ENCODE measurements at places on chromosomes 11 and 22. TPM values are rescaled to one million over a fixed set of nuclear protein-coding genes. Genes with fewer than 3 reads are reported as not detected.

- H3K4me1 ChIP-seq = peaks cover 3% of the 10 kb centered on the region
- DNase-seq = no peak
- no peaks in the 10 kb centered on the region for H3K36me3 ChIP-seq
Observed at GRCh38 chr11:127056338-127056971, 55.9 kb upstream of the KIRREL3 start.

- H3K27me3 ChIP-seq = no peaks in the 10 kb centered on the region
- no peak overlapping the region for H3K27ac ChIP-seq
- H3K4me3 ChIP-seq = no peak overlapping the region
Observed at GRCh38 chr11:79331203-79331901, 109.5 kb downstream of the TENM4 start.

- DNase-seq = peak; percentile 29
- H3K27ac ChIP-seq = no peak overlapping the region
- H3K27me3 ChIP-seq = no peaks in the 10 kb centered on the region
- no peak overlapping the region for H3K4me3 ChIP-seq
- no peaks in the 10 kb centered on the region for H3K4me1 ChIP-seq
Observed at GRCh38 chr22:19819911-19820879, 34.5 kb downstream of the GNB1L start.

The SYT9 gene
- total RNA-seq = 2.4 TPM

DNA sequence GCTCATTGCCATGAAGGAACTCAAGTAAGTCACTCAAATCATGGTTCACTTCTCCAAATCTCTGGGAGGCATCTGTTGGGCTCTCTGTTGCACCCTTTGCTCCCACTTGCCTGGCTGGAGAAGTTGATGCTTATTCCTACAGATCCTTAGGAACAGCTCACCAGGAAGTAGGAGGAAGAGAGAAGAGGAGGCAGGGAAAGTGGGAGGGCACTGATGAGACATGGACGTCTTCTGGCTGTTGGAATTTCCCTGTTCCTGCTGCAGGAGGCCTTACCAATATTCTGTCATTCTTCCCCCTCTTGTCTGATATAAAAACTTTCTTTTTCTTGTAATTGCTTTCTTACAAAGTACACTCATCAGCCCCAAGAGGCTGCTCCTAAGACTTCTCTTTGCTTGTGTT lies 13.6 kb downstream of the POLR2F start:
- peaks cover 11% of the 10 kb centered on the region for H3K36me3 ChIP-seq
- H3K27me3 ChIP-seq = no peaks in the 10 kb centered on the region
- H3K4me1 ChIP-seq = peaks cover 13% of the 10 kb centered on the region
- no peak overlapping the region for H3K27ac ChIP-seq
- no peak for DNase-seq

GRCh38 chr11:66488957-66489356 lies 8.7 kb downstream of the DPP3 start:
- peaks cover 12% of the 10 kb centered on the region for H3K36me3 ChIP-seq
- no peak overlapping the region for H3K4me3 ChIP-seq
- no peaks in the 10 kb centered on the region for H3K27me3 ChIP-seq
- no peak for DNase-seq

The PTPRJ gene
- total RNA-seq = 21.6 TPM

The FGF19 gene
- total RNA-seq = 14.8 TPM

The OR52E2 gene
- total RNA-seq = not detected

DNA sequence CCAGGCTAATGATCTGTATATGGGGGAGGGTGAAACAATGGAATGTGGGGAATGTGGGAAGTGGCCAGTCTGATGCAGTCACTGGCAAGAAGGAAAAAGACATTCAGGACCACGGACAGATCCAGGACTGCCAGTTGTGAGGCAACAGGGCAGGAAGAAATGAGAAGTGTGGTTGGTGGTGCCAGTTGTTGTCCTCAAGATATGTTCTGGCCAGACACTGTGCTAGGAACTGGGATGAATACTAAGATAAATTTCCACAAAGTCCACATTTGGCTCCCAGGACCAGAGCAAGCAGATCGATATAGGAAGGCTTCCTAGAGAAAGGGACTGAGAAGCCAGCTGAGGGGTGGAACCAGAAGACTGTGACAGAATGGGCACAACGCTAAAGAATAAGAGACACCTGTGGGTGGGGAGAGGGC lies 6.8 kb upstream of the TPBGL start:
- H3K4me1 ChIP-seq = 0 out of 2 replicates have a peak, but pooled peaks cover 6% of the 10 kb centered on the region
- no peak overlapping the region for H3K4me3 ChIP-seq
- H3K36me3 ChIP-seq = no peaks in the 10 kb centered on the region
- no peaks in the 10 kb centered on the region for H3K27me3 ChIP-seq

The NUP98 gene
- total RNA-seq = 98.6 TPM

DNA sequence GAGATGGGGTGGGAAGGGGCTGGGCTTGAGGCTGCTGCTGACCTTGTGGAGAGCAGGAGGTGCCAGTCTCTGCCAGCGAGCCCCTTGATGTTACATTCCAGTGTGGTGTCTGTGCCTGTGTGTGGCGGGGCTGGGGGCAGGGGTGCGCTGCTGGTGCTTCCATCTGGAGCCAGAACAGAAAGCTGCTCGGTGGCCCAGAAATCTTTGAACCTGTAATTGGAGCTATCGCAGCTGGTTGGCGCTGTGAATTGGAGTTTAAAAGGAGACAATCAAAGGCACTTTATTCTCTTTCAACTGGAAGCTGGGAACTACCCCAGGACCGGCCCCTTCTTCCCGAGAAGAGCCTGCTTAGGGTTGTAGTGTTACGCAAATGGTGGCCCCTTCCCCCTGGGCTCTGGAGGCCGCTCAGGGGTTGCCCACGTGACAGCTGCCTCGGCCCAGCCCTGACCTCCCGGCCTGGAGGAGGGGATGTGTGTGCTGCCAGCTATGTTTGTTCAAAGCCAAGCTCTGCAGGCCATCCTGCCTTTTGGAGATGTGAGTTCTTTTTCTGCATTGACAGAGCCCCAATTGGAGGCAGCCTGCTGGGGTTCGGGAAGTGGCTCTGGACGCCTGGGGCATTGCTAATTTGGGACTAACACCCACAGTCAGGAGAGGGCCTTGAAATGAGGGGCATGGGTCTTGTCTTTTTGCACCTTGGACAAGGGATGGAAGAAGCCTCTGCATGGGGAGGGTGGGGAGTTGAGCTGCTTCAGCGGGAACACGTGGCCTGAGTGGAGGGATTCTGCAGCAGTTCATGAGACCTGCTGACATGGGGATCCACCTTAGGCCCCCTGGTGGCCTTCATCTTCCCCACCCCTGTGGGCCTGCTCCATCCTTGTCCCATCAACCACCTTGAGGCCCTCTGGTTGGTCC lies 14.0 kb upstream of the ARSA start:
- H3K27me3 ChIP-seq = no peaks in the 10 kb centered on the region
- peak overlapping the region; percentile 44 for H3K4me3 ChIP-seq
- no peaks in the 10 kb centered on the region for H3K36me3 ChIP-seq
- peaks cover 4% of the 10 kb centered on the region for H3K4me1 ChIP-seq

- no peak for DNase-seq
- no peak overlapping the region for H3K4me3 ChIP-seq
- H3K27ac ChIP-seq = no peak overlapping the region
- no peaks in the 10 kb centered on the region for H3K27me3 ChIP-seq
Observed at GRCh38 chr22:27134315-27134701, 476.9 kb downstream of the MIAT start.

The TYR gene
- total RNA-seq = not detected

- H3K27me3 ChIP-seq = no peaks in the 10 kb centered on the region
- no peak overlapping the region for H3K4me3 ChIP-seq
- H3K4me1 ChIP-seq = no peaks in the 10 kb centered on the region
- H3K27ac ChIP-seq = no peak overlapping the region
- H3K36me3 ChIP-seq = no peaks in the 10 kb centered on the region
Observed at GRCh38 chr11:132174362-132175255, 804.2 kb downstream of the NTM start.

GRCh38 chr11:39975091-39975490 lies 1484.4 kb downstream of the LRRC4C start:
- no peak overlapping the region for H3K27ac ChIP-seq
- DNase-seq = no peak
- H3K4me1 ChIP-seq = no peaks in the 10 kb centered on the region
- no peak overlapping the region for H3K4me3 ChIP-seq
- no peaks in the 10 kb centered on the region for H3K36me3 ChIP-seq

The MAP4K2 gene
- 24.0 TPM for total RNA-seq

- peaks cover 5% of the 10 kb centered on the region for H3K27me3 ChIP-seq
- DNase-seq = no peak
- no peaks in the 10 kb centered on the region for H3K36me3 ChIP-seq
- no peak overlapping the region for H3K27ac ChIP-seq
- no peak overlapping the region for H3K4me3 ChIP-seq
- no peaks in the 10 kb centered on the region for H3K4me1 ChIP-seq
Observed at GRCh38 chr22:19666673-19667593, 47.4 kb upstream of the SEPTIN5 start.

GRCh38 chr11:62910141-62910882 lies 10.9 kb downstream of the CHRM1 start:
- H3K4me1 ChIP-seq = peaks cover 17% of the 10 kb centered on the region
- no peaks in the 10 kb centered on the region for H3K36me3 ChIP-seq
- H3K27me3 ChIP-seq = peaks cover 3% of the 10 kb centered on the region

The SCN4B gene
- total RNA-seq = 2.8 TPM

- H3K27me3 ChIP-seq = no peaks in the 10 kb centered on the region
- H3K4me1 ChIP-seq = no peaks in the 10 kb centered on the region
- peak; percentile 65 for DNase-seq
- no peak overlapping the region for H3K4me3 ChIP-seq
- no peaks in the 10 kb centered on the region for H3K36me3 ChIP-seq
- no peak overlapping the region for H3K27ac ChIP-seq
Observed at GRCh38 chr11:110463153-110463552, 33.4 kb downstream of the FDX1 start.

The TRIM48 gene
- not detected for total RNA-seq

The SPTBN2 gene
- 71.4 TPM for total RNA-seq

- no peak overlapping the region for H3K4me3 ChIP-seq
- H3K4me1 ChIP-seq = peaks cover 8% of the 10 kb centered on the region
- DNase-seq = no peak
- no peak overlapping the region for H3K27ac ChIP-seq
Observed at GRCh38 chr11:2805388-2806056, 80.1 kb downstream of the CDKN1C start.

GRCh38 chr11:99464985-99465384 lies 444.2 kb downstream of the CNTN5 start:
- no peaks in the 10 kb centered on the region for H3K27me3 ChIP-seq
- DNase-seq = no peak
- no peaks in the 10 kb centered on the region for H3K4me1 ChIP-seq
- H3K4me3 ChIP-seq = no peak overlapping the region

The FOLH1 gene
- 0.56 TPM for total RNA-seq

The OR51E1 gene
- total RNA-seq = not detected

All from H1 (cell line).